Activated CD4-positive, alpha-beta T cell treated with anti-CD3 and anti-CD28 coated beads, Interleukin-2, amount 10 ng/mL, durations not matched to agents 7 days and 5 days (primary cell): ENCODE measurements at places on chromosomes 13 and 19.

DNA sequence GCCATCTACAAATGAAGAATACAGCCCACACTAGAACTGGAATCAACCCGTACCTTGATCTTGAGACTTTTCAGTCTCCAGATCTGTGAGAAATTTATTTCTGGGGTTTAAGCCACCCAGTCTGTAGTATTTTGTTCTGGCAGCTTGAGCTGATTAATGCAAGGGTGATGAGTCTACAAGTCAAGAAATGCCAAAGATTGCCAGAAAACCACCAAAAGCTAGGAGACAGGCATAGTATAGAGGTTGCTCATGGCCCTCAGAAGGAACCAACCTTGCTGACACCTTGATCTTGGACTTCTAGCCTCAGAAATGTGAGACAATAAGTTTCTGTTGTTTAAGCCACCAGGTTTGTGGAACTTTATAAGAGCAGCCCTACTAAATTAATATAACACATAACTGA is 428.2 kb upstream of the KLF12 start:
- H3K4me3 ChIP-seq = no peak overlapping the region
- no peak overlapping the region for H3K27ac ChIP-seq
- no peaks in the 10 kb centered on the region for H3K4me1 ChIP-seq
- H3K36me3 ChIP-seq = no peaks in the 10 kb centered on the region

DNA sequence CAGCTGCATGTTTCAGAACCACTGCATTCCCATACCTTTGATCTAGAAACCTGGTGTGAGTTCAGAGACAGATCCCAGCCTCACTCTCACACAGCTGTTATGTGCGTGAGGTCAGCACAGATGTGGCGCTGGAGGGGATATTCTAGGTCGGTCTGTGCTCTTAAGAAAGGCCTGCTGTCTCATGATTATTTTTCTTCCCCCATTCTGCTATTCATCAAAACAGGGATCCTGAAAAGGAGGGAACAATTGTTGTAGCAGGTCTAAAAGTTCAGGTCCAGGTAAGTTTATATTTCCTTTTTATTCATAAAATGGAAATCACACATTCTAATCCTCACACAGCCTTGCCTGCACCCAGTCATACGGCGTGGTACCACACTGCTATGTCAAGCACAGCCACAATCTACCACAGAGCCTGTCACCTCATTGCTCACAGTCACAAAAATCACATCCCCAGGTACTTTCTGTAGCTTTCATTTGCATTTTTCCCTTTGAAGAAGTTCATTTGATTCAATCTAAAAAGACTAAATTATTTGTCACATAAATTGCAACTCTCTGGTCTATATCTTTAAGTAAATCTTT is 867 bp downstream of the ZNF546 start:
- H3K4me1 ChIP-seq = peaks cover 29% of the 10 kb centered on the region
- H3K27me3 ChIP-seq = no peaks in the 10 kb centered on the region
- H3K36me3 ChIP-seq = peaks cover 41% of the 10 kb centered on the region
- peak overlapping the region; percentile 89 for H3K4me3 ChIP-seq
- H3K27ac ChIP-seq = peak overlapping the region; percentile 97
- peak; percentile 17 for DNase-seq

- peaks cover 6% of the 10 kb centered on the region for H3K4me1 ChIP-seq
- no peak overlapping the region for H3K4me3 ChIP-seq
- H3K27ac ChIP-seq = no peak overlapping the region
- DNase-seq = no peak
These were observed 32.8 kb upstream of the GPI start for GRCh38 chr19:34332027-34332760.

GRCh38 chr13:42735010-42735409 is 46.4 kb upstream of the FAM216B start:
- H3K27ac ChIP-seq = no peak overlapping the region
- no peak for DNase-seq
- no peak overlapping the region for H3K4me3 ChIP-seq
- H3K4me1 ChIP-seq = no peaks in the 10 kb centered on the region

DNA sequence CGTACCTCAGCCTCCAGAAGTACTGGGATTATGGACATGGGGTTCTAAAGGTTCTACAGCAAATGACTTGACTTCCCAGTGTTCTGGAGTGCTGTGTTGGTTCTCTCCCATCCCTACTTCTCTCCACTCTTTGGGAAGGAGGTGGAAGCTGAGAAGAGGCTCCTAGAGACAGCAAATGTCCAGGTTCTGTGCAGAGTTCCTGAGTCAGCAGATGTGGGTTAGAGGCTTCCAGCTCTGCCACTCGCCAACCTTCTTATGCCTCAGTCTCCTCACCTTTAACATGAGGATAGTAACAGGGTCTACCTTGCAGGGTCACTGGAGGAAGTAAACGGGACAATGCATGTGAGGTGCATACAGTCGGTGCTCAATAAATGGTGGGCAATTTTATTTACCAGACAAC is 80.5 kb upstream of the VSTM2B start:
- no peaks in the 10 kb centered on the region for H3K4me1 ChIP-seq
- H3K27me3 ChIP-seq = no peaks in the 10 kb centered on the region
- no peaks in the 10 kb centered on the region for H3K36me3 ChIP-seq
- H3K4me3 ChIP-seq = no peak overlapping the region
- no peak for DNase-seq
- no peak overlapping the region for H3K27ac ChIP-seq

- H3K27ac ChIP-seq = peak overlapping the region; percentile 50
- peaks cover 11% of the 10 kb centered on the region for H3K36me3 ChIP-seq
- DNase-seq = no peak
- H3K4me1 ChIP-seq = peaks cover 40% of the 10 kb centered on the region
- H3K27me3 ChIP-seq = no peaks in the 10 kb centered on the region
- H3K4me3 ChIP-seq = no peak overlapping the region
These were observed 48.2 kb upstream of the GPI start for GRCh38 chr19:34316741-34317301.

GRCh38 chr13:107202371-107203023 is 634.6 kb upstream of the ARGLU1 start:
- H3K27ac ChIP-seq = no peak overlapping the region
- no peak overlapping the region for H3K4me3 ChIP-seq
- no peaks in the 10 kb centered on the region for H3K27me3 ChIP-seq
- H3K4me1 ChIP-seq = no peaks in the 10 kb centered on the region

DNA sequence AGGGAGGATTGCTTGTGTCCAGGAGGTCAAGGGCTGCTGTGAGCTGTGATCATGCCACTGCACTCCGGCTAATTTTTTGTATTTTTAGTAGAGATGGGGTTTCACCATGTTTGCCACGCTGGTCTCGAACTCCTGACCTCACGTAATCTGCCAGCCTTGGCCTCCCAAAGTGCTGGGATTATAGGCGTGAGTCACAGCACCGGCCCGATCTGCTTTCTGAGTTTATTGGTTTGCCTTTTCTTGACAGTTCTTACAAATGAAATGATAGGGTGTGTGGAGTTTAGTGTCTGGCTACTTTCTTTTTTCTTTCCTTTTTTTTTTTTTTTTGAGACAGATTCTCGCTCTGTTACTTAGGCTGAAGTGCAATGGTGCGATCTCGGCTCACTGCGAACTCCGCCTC is 848 bp downstream of the C19orf44 start:
- H3K27me3 ChIP-seq = no peaks in the 10 kb centered on the region
- H3K36me3 ChIP-seq = peaks cover 4% of the 10 kb centered on the region
- no peak for DNase-seq
